ENCODE measurements at places on chromosomes 4 and X.

DNA sequence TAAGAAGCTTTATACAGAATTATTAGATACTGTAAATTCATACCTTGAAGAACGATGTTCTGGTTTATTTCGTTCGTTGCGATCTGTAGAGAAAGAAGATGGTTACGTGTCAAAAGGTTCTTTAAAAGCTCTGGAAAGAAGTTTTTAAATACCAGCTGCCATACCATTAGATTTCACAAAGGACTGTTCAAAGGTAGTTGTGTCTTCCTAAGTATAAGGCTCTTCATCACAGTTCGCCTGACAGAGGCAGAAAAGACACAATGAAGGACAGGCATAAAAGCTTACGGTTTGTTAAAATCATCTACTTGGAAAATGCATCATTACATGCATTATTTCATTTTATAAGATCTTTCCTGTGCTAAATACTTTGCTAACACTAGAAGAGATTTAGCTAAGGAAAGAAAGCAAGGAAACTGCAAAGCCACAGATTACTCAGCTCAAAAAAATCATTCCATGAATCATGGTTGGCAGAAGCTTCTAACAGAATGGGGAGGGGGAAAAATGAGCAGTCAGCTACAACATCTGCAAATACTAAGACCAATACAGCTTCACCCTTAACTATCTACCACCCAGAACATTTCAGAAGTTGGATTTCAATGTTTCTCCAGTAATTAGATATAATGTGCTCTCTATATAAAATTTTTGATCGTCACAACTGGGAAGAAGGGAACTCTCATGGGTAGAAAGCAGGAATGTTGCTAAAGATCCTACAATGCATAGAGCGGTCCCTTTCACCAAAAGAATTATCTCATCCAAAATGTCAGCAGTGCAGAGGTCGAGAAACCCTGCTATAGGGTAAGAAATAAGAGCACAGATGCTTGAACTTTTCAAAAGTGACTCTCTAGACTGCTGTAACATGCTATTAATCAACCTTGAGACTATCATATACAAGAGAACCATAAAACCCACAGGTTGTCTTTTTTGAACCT is 50.7 kb upstream of the PRSS48 start:
- DNase-seq, result no peak

- DNase-seq, result no peak
Measured at GRCh38 chr4:37816006-37816405, 10.5 kb upstream of the PGM2 start.

DNA sequence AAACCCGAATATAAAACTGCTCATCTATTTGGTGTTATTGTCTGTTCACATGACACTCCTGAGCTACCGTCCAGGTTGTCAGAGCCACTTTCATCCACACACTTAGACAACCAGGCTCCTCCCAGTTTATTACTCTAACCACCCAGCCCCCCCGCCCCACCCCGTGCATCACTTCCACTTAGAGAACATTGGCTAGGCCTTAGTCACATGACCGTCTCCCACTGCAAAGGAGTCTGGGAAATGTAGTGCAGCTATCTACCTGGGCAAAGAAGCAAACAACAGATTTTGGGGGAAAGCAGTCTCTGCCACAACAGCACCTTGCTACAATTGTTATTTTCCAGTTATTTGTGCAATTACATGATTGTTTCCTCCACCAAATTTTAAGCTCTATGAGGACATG is 57.6 kb upstream of the RBPJ start:
- DNase-seq, result no peak

DNA sequence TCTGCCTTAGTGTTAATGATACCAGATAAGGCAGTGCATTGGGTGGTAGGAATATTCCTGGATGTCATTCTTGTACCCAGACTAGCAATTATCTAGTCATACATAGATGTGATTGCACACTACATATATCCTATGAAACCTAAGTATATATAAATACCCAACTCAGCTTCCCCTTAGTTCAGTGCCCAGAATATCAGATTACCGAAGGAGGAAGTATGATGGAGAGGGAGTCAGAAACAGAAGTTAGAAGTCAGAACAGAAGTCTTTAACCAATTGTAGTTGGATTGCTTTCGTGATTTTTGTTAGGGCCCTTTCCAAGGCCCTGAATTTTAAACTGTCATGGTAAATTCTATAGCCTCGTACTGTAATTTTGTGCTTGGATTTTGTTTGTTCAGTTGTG is 42.9 kb downstream of the MOB1B start:
- no peak for DNase-seq

GRCh38 chr4:179447308-179447707 is 2005.1 kb upstream of the AGA start:
- no peak for DNase-seq

DNA sequence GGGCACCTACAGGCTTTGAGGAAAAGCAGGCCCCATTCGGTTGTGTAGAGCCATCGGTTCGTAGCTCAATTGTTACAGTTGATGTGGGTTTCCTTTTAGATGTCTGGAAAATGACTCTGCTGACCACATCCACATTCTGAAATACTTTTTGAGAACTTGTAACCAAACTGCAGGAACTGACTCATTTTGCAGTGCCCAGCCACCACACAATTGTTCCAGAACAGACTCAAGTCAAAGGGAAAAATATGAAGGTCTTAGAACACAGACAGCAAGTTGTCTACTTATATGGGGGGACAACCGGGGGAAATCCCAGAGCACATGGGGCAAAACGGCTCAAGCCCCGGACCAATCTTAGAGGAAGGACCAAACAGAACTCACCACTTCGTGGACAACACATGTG is 557.6 kb upstream of the DIPK2B start:
- no peak for DNase-seq

GRCh38 chr4:151048913-151049312 is 33.8 kb upstream of the LRBA start:
- no peak for DNase-seq

DNA sequence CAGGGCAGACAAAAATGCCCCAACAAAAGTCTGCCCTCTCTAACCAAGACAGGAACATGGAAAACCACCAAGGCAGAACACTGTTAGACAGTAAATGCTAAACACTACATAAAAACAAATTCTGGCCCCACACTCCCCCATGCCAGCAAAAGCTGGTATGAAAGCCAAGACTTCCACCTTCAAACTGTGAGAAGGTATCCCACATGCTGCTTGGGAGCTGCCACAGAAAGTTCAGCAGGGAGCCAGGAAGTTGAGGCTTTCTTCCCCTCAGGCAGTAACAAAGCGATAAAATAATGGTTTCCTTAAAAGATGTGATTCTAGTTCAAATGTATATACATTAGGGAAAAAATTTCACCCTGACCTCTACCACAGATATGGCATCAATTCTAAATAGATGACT is 770.4 kb upstream of the NDST4 start:
- no peak for DNase-seq

DNA sequence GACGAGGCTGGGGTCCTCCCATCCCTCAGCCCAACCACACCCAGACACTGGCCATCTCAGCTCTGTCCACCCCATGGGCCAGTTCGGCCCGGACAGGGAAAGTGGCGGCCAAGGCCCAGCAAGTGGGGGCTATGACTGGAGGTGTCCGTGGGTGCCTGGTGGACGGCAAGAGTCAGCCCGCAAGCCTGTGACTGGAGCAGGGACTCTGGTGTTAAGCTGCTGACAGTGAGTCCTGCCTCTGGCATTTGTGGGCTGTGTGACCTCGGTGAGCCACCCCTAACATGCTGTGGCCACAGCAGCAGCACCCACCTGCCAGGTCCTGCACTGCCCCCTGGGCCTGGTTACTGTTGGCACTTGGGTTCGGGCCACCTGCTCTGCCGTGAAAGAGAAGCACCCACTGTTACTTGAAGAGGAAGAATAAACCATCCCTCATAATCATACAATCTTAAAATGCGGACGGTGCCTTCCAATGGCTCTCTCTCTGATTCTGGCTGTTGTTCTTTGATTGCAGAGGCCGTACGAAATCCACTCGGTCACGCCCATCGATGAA is 252.0 kb downstream of the EVC2 start:
- no peak for DNase-seq

DNA sequence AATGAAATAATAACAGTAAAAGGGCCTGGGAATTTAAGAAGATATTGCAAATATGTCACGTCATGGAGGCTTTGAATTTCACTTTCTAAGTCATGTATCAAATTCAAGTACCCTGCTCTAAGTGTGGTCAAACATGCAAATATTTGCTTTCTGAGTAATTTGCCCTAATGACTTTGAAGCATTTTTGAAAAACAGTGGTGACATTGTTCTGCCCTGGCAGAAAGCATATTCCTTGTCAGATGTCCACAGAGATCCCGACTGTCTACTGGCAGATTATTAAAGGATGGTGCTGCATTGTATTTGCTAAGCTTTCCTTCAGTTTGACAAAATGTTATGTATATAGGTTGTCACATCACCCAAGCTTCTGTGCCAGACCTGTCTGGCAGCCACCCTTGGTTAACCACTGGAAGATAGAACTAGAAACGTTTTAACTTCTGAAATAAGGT is 92.5 kb downstream of the ANK2 start:
- no peak for DNase-seq

DNA sequence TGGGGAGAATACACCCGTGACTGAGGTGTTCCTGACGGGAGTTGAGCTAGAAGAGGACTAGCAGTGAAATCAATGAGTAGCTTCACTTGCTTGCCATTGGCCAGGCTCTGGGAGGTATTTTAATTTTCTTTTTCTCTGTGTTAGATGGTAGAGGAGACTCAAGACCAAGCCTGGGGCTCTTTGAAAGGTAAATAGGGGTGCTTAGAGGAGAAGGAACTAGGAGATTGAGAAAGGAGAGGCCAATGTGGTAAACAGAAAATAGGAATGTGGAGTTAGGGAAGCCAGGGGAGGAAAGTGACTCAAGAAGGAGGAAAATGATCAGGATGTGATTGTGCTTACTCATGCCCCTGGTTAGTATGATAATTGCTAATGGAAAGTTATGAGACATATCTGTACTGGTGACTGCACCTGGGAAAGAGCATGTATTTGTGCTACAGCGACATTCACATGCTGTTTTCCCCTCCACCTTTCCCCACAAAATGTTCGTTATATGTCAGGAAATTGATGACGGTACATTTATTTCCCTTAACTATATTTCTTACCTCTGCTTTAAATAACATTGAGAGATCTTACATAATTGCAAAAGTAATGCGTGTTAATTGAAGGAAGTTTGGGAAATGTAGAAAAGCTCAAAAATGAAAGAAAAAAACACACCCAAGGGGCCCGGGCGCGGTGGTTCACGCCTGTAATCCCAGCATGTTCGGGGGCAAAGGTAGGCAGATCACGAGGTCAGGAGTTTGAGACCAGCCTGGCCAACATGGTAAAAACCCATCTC is 16.9 kb upstream of the LRBA start:
- no peak for DNase-seq

GRCh38 chrX:130974323-130974722 is 71.3 kb upstream of the ENOX2 start:
- no peak for DNase-seq

DNA sequence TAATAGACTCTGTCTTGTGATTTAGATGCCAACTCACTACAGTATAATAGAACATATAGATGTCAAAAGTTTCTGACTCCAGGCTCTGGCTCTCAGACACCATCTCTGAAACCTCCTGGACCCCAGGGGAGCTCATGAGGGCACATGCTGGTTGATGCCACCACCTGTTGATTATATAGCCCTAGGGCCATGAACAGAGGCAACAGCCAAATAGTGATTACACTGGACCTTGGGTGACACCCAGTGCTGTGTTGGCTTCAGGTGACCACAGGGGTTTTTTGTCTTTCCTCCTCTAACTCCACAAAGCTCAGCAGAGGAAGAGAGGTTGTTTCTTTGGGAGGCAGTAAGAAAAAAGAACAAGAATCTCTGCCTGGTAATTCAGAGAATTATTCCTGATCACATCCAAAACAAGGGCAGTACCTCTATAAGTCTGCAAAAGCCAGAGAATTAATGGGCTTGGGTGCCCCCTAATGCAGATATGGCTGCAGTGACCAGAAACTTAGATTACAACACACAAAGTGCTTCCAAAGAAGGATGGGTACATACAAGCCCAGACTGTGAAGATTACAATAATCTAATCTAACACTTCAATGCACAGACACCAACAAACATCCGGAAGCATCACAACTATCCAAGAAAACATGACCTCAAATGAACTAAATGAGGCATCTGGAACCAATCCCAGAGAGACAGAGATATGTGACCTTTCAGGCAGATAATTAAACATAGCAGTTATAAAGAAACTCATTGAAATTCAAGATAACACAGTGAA is 1920.6 kb downstream of the ARAP2 start:
- DNase-seq, result no peak

- DNase-seq, result no peak
Measured at GRCh38 chr4:54268151-54268550, 39.1 kb downstream of the PDGFRA start.

- no peak for DNase-seq
Measured at GRCh38 chr4:188254211-188254610, 115.0 kb downstream of the TRIML1 start.

DNA sequence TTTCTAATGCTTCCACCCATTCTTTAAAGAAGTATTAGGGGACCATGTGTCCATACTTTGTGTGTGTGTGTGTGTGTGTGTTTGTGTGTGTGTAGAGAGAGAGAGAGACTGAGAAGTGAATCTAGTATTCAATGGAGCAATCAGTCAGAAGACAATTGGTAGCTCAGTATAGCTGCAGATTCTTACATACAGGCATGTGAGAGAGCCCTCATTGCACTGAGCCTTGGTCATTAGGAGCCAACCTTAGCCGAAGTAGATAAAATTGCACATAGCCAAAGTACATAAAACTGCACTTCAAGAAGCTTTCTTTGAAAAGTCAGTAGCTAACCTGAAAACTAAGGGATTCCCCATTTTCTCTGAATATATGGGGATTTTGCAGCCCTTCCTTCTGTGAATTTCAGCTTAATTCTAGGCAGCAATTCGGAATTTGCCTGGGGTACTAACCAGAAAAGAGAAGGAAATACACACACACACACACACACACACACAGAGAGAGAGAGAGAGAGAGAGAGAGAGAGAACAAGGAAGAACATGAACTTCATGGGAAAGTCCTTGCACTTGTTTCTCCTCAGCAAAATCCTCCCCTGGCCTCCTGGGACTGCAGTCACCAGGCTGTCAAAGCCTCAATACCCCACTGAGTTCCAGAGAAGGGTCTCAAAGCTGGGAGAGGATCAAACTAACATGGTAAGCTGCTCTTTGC is 1.7 kb upstream of the PRDM8 start:
- no peak for DNase-seq

DNA sequence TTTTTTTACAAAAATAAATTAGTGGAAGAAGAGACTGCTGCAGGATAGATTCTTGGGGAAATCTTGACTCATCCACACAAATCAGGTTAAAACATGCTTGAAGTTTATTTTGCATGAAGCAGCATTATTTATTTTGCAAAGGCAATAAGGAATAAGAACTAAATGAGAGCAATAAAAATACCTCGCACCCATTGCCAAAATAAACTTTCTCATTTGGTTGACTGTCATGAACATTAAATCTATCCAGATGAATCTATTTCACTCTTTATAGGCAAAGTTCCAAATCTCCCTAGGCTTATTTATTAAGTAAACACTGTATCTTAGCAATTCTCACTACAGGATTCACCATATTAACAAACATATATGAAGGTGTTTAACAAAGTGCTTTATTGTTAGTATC is 58.9 kb downstream of the HOPX start:
- no peak for DNase-seq

- DNase-seq, result no peak
Measured at GRCh38 chr4:145635630-145636029, 16.4 kb downstream of the MMAA start.

- DNase-seq, result no peak
Measured at GRCh38 chrX:109872021-109872732, 130.7 kb upstream of the TMEM164 start.
